ENCODE measurements at places on chromosomes 7 and 10. TPM values are rescaled to one million over a fixed set of nuclear protein-coding genes. Genes with fewer than 3 reads are reported as not detected.

DNA sequence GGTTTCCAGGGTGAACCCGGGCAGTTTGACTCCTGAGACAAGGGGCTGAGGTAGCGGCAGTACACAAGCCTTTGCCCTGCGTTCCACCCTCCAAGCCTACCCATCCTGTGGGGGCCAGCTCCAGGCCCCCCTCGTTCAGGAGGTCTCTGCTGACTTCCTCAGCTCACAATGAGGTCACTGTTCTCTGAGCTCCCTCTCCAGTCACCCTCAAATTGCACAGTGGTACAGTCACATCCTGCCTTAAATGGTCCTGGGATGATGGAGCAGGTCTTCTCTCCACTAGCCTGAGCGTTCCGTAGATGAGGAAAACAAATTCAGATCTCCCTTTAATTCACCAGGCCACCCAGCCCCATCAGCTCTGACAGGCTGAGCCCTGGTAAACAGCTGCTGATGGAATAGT is 90.2 kb downstream of the SH3PXD2A start:
- no peak for DNase-seq

- DNase-seq: no peak
Observed at GRCh38 chr7:24921362-24921679, 58.7 kb downstream of the OSBPL3 start.

DNA sequence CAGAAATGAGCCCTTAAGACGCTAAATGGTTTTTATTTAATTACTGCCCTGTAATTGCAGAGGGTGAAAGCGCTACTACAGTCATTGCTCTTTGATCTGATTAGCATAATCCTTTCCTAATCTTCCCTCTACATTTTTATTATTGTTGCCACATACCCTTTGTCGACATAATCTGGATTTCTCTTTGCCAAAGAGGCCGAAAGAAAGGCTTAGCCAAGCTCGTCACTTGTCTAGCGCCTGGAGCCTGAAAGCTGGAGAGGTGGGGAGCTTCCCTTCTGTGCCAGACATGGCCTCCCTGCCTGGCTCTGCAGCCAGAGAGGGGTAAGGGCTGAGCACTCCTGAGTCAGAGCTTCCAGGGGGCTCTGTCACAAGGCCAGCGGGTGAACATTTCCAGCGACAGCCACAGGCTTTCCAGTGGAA is 145.9 kb downstream of the PRKAG2 start:
- no peak for DNase-seq

DNA sequence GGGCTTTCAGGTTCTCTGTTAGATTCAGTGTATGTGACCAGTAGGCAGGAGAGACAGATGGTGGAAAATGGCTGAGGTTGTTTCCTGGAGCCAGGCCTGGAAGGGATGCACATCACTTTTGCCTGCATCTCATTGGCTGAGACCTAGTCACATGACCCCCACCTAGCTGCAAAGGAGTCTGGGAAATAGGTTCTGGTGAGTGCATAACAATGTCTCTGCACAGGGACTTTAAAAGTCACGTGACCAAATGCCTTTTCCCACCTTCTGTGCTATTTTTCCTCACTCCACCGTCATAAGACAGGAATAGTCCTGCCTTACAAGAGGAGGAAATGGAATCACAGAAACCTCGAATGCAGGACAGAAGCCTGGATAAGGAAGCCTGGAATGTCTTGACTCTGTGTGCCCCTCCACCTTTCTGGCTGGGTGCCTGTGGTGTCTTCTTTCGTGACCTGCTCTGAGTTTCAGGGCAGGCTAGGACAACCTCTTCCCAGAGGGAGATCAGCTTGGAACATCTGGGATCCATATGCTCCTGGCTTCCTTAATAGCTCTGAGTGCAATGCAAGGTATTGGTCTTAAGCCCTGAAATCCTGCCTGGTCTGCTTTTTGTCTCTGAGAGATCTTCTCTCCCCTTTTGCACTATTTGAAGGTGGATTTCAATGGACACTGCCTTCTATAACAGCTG is 139.9 kb upstream of the ZNF438 start:
- DNase-seq: no peak

- DNase-seq: no peak
Observed at GRCh38 chr10:44237364-44238049, 147.4 kb downstream of the CXCL12 start.

GRCh38 chr10:97913614-97914013 is 64.0 kb downstream of the GOLGA7B start:
- DNase-seq: no peak

DNA sequence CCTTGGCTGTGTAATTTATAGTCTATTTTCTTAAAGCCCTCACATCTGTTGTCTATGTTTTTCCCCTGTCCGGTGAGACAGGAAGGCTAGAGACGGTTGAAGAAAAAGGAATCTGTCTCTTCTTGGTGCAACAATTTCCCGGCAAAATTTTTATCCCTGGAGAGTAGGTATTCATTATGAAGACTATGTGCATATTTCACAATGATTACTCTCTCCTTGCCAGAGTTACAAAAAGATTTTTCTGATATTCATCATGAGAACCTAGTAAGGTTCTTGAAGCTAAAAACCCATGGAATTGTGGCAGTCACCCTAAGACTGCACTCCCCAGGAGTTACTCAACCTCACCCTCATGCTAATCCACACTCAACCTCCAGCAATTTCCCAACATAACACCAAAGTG is 55.0 kb upstream of the GHITM start:
- no peak for DNase-seq

DNA sequence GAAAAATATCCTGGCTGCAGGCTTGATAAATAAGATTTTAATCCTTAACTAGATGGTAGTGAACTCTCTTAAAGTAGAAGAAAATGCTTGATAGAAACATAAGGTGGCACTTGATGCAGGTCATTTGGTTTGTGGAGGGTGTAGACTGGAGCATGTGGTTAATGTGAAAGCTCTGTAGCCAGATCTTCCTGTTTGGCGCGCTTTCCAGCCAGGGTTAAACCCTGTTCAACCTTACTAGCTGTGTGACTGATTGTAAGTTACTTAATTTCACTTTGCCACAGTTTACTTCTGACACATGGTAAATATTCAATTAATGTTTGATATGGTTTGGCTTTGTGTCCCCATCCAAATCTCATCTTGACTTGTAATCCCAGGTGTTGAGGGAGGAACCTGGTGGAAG is 394.0 kb downstream of the REEP3 start:
- no peak for DNase-seq

DNA sequence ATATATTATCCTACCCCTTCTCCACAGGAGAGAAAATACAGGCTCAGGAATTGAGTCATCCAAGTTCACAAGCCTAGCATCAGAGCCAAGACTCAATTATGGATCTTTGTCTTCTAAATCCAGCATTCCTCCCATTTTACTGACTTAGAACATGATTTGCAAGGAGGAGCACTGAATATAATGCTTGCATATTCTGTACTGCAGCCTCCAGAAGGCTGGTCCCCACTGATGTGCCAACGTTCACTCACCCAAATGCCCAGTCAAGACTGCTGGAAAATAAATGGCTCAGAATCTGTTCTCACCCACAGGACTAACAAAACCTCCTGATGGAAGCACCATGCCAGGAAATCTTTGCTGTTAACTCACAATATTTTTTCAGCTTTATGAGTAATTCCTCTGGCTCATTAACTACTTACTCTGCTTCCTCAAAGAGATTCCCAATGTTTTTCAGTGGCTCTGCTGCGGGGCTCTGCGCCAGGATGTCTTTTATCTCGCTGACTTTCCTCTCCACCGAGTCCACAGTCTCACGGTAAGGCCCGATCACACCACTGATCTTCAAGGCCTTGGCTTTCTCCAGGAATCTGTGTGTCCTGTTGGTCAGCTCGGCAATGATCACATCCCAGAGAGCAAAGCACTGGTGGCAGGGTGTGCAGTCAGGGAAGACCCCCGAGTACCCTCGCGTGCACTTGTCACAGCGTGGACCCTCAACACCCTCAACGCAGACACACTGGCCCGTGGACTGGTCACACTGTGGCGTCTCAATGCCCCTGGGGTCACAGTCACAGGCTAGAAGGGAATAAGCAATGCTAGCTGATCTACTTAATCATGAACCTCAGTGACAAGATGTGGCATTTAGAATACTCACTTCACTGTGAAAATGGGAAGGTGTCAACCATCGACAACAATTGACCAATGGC is 48.8 kb downstream of the DLD start:
- no peak for DNase-seq

DNA sequence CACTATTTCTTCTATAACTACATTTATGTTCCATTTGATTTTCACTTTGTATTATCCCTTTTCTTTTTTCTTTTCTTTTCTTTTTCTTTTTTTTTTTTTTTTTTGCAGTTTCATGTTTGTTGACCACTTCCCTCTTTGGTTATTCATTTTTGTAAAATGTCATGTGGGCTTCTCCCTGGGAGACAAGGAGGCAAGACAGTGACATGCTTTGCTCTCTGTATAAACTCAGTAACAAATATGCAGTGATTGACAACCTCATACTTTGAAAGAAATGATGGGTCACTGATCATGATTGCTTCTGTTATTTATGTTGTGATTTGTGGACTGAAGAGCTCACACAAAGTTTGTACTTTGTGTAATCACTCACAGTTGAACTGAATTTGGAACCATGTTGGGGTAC is 90.2 kb upstream of the ABI1 start:
- DNase-seq: no peak

- no peak for DNase-seq
Observed at GRCh38 chr7:27605689-27606269, 56.9 kb downstream of the HIBADH start.

GRCh38 chr7:68176974-68177373 is 1180.3 kb downstream of the TYW1 start:
- DNase-seq: peak; percentile 74

DNA sequence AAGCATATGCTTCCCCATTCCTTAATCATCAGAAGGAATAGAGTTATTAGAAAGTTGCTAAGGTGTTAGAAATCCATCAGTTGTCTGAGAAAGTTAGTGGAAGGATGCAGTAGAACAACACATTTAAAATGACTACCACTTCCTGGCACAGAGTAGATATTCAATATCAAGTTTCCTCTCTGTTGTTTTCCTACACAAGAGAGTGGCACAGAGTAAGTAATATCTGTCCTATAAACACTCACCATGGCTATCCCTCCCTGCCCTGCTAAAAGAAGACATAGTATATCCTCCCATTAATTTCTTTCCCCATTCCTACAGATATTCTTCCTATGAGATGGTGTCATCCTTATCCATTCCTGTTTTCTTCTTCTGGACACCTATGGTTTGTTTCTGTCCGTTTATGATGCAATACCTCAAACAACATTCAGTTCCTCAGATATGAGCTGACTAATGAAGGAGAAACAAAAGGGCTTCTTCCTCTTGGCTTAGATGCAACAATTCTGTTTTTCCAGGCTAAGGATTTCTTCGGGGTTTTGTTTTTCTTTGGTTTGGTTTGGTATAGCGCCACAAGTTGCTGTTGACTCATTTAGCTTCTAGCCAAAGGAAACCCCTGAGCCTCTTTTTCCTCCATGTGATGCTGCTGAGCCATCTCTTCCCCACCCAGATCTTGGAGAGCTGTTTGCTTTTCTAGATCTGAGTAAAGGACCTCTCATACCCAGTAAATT is 32.9 kb upstream of the BPGM start:
- no peak for DNase-seq

GRCh38 chr7:112512451-112513210 is 31.8 kb downstream of the LSMEM1 start:
- no peak for DNase-seq

DNA sequence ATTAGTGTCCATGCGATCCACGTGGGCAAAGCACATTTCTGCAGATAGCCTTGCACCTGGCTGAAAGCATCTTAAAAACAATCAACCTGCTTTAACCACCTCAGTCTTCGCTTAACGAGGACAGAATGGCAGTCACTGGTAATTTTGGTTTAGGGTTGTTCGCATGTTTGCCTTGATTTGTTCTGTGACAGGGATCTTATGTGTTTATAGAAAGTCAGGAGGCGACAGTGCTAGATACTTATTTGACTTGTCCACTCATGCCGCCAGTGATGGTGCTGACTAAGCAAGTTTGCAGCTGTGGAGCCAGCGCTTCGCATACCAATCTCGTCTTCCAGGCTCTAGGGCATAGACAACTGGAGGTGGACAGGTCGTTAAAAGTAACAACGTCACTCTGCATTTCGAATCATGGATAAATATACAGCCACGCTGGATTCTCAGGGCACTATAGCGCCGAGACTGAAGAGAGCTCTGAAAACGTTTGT is 1.2 kb upstream of the TMEM243 start:
- no peak for DNase-seq

GRCh38 chr10:132813560-132814468 is 27.9 kb upstream of the NKX6-2 start:
- no peak for DNase-seq

DNA sequence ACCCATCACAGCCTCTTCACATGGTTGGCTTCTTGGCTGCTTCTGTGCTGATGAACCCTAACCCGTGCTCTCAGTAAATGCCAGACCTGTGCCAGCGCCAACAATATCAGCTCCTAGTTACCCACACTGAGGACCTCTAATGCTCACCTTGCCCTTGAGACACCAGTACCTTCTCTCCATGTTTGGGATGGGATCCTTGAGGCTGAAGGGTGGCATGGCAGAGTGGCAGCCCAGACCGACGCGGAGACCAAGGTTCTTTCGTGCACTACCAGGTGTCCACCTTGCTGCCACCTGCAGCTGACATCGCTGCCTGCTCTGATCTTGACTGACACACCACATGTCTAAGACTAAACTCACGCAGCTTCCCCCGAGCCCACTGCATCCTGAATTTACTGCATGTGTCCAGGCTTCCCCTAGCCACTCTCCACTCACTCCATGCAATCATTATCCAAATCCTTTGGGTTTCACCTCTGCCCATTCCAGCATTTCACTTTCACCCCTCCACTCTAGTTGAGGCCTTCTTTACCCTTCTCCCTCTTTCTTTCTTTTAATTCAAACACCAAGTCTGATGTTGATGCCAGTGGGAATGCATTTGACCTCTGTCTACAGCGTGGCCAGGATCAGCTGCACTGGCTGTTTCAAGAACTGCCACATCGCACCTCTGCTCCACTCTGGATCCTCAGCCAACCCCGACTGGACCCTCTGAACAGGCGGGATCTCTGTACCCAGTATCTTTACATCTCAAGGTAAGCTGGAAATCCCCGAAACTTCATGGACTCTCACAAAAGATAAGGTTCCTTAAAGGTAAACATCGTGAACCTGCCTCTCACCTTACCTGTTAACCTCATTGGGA is 294.9 kb downstream of the GLRX3 start:
- DNase-seq: no peak

Gene NYAP1
- polyA plus RNA-seq: 2.4 TPM

Gene HYAL4
- polyA plus RNA-seq: 0.11 TPM

Gene CALCR
- 0.82 TPM for polyA plus RNA-seq

Gene TRIL
- polyA plus RNA-seq: 53.4 TPM

Gene AGR2
- 74.6 TPM for polyA plus RNA-seq

Measured in renal cortex interstitium (tissue), 15 donors.